ENCODE measurements at places on chromosomes 7 and 10.

- no peak for DNase-seq
Observed at GRCh38 chr7:2930310-2931033, 86.4 kb upstream of the GNA12 start.

DNA sequence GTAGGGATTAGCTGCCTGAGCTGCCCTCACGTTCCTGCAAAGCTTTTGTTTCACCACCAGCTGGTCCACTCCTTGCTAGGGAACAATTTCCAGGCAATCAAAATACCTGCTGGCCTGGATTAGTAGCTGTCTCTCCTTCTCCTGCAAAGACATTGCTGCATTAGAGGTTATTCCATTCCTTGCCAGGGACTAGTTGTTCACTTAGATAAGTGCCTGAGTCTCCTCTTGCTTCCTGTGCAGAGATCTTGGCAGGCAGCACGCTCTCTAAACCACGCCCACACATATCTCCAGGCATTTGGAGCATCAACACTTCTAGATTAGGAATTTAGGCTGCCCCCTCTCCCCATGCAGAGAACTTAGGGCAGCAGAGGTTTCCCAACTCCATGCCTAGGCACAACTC, 150.4 kb upstream of the SMIM30 start:
- no peak for DNase-seq

GRCh38 chr10:71708301-71708703, 11.3 kb downstream of the C10orf105 start:
- DNase-seq, result no peak

GRCh38 chr7:116801092-116801710, 61.2 kb upstream of the CAPZA2 start:
- DNase-seq, result no peak

DNA sequence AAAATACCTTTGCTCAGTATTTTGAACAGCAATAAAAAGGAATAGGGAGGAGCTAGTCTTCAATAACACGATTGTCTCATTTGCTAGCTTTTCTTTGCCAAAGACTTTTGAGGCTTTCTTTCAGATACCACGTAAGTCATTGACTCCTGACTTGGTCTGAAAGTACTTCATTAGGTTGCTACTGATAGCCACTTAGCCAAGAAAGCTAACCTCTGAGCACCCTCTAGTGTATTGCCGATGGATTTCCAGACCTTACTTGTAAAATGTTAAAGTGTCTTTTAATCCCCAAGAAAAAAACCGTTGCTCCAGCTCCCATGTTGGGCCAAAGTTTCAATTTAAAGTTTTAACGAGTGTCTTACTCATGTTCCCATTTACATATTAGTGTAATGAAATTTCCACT, 63.4 kb upstream of the STRIP2 start:
- no peak for DNase-seq

DNA sequence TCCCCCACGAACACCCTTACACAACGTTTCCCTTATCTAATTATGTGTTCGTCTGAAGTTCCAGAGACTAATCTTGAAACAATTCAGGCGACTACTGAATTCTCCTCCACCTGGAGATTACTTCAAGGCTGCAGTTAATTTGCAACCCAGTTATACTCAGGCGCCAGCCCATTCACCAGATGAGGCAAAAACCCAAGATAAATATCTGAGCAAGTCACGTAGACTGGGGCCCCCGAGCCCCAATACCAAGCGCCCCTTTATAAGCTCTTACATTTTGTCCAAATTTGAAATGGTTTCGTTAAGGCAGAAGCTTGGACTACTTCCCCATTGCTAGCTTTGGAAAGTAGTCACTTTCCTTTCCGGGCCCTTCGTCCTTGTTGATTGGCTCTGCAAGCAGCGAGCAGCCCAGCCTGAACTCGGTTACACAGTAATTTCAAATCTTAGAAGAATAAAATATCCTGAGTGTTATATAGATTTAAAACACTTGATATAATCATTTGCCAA, 1.2 kb downstream of the TPK1 start:
- peak; percentile 16 for DNase-seq

- no peak for DNase-seq
Observed at GRCh38 chr10:89384474-89385340, 6.9 kb downstream of the IFIT1B start.

DNA sequence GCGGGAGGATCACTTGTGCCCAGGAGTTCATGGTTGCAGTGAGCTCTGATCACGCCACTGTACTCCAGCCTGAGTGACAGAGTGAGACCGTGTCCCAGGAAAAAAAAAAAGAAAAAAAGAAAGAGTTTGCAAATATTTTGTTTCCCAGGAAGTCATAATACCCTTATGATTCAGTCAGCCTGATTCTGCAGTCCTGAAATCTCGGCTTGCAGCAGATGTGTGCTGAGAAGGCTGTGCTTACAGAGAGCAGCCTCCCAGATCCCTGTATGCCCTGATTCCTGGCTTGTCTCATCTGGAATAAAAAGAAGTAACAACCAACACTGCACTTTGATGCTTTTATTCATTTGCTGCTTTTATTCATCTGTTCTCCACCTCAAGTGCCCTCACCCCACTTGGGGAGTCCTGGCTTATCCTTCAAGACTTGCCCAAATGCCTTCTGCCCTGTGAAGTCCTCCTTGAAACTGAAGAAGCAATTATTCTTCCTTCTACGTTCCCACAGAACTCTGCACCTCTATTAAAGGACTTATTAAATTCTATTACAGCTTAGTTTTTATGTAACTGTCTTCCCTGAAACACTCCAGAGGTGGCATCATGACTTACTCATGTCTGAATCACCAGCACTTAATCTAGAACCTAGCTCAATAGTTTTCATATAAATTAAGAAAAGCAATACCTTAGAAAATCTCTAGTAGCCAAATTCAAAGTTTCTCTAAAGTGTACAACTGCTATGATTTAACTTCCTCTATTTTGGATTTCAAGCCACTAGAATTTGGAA, 27.7 kb upstream of the BPGM start:
- no peak for DNase-seq

- peak; percentile 31 for DNase-seq
Observed at GRCh38 chr7:38178695-38179344, 775 bp downstream of the STARD3NL start.

DNA sequence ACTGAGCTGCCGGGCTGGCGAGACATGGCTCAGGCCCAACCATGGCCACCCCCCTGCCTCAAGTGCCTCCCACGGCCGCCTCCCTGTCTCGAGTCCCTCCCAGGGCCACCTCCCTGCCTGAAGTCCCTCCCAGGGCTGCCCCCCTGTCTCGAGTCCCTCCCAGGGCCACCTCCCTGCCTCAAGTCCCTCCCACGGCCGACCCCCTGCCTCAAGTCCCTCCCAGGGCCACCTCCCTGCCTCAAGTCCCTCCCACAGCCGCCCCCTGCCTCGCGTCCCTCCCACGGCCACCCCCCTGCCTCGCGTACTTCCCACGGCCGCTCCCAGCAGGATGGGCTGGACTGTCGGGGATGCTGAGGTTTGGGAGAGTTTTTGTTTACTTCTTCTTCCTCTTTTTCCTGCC, 462.5 kb downstream of the PTPRN2 start:
- no peak for DNase-seq

DNA sequence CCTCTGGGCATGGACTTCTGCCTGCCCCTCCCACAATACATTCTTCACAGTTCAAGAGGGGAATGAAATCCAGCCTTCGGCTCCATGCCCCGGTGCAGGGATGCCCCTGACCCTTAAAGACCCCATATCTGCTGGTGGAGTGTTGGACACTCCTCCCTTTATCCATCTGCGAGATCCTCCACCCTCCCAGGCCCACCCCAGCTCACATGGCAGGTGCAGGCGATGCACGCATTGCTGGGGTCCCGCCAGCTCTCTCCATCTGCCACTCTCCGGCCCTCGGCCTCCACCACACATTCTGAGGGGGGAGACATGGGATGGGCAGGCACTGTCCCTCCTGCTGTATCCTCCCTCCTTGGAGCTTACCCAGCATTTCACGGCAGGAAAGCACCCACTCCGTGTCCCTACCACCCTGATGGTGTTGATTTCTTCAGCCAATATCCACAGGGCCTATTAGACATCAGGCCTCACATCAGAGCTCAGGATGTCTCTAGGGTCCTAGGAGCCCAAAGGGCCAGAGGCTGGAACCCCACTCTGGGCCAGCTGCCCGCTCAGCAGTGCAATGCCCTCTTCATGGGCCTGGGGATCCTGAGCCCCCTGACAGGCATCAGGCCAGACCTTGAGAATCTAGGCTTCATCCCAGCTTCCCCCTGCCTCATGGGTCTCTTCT, 18.3 kb downstream of the ATP6V1F start:
- DNase-seq, result no peak

DNA sequence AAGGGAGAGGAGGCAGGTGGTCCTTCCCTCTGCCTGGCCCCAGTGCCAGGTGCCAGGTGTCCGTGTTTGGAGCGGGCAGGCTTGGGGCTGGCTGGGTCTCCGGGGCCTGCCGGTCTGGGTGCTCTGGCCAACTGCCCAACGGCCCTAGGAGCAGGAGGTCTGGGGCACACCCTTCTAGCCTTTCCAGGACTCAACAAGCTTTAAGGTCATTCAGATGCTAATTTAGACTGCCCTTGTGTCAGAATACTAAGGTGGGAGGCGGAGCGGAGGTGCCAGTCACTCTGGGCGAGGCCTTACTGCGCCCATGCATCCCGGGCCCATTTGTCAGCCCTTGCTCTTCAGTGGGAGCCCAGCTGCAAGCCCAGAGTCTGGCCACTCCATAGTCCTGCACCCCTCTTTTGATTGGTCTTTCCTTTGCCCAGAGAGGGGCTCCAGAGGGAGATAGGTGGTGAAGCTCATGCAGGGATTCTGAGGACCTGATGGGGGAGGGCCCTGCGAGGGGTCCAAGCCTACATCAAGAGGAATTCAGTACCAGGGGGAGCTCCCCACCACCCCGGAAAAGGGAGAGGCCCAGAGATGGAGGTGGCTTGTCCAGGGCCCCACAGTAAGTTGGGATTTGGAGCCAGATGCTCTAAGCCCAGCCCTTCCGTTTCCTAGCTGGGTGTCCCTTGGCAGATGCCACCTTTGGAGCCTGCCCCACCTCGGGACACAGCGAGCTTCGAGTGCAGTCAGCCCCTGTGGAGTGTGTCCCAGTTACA, 1.3 kb downstream of the PGAM2 start:
- DNase-seq, result no peak
